ENCODE measurements at places on chromosomes 1 and 21. TPM values are rescaled to one million over a fixed set of nuclear protein-coding genes. Genes with fewer than 3 reads are reported as not detected.
A peak's percentile ranks its signal among the peaks of the same experiment; 100 is the strongest.

The KAZN gene
- 1.6 TPM for polyA plus RNA-seq

The MTMR11 gene
- 14.5 TPM for polyA plus RNA-seq

- no peak for DNase-seq
Measured at GRCh38 chr1:14956579-14957195, 196.9 kb upstream of the TMEM51 start.

- no peak for DNase-seq
Measured at GRCh38 chr1:19033515-19033839, 77.0 kb upstream of the IFFO2 start.

DNA sequence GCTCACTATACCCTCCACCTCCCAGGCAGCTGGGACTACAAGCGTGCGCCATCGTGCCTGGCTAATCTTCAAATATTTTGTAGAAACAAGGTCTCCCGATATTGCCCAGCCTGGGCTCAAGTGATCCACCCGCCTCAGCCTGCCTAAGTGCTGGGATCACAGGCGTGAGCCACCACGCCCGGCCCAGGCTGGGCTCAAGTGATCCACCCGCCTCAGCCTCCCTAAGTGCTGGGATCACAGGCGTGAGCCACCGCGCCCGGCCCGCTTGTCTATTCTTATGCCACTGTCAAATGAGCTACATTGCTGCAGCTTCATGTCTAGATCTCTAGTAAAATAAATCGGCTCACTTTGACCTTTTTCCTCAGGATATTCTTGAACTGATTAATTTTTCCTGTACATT lies 107.7 kb upstream of the COL6A1 start:
- no peak for DNase-seq

- DNase-seq: no peak
Measured at GRCh38 chr1:53521924-53522552, 62.8 kb downstream of the DMRTB1 start.

DNA sequence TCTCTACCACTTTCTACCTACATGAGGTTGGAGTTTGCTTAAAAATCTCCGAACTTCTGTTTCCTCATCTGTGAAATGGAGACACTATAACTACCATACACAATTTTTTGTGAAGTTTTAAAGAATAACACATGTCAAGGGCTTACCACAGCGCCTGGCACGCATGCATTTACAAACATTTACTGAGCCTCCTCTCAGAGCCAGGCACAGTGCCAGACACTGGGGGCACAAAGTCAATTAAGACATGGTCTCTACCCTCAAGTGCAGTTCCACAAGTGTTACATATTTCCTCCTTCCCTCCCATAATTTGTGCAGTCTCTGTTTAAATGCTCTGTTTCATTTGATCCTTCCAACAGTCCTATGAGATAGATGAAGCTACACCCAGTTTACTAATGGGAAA lies 356.4 kb upstream of the ESRRG start:
- DNase-seq: no peak

The LRRIQ3 gene
- 2.8 TPM for polyA plus RNA-seq

- peak; percentile 41 for DNase-seq
Measured at GRCh38 chr1:92736395-92736794, 48.5 kb downstream of the EVI5 start.

The CSMD2 gene
- not detected for polyA plus RNA-seq

- DNase-seq: peak; percentile 63
Measured at GRCh38 chr21:38351961-38352521, 95.2 kb downstream of the KCNJ15 start.

The FAM151A gene
- not detected for polyA plus RNA-seq

GRCh38 chr1:31483012-31483946 lies 70.3 kb downstream of the SERINC2 start:
- DNase-seq: no peak

The USH2A gene
- polyA plus RNA-seq: not detected

DNA sequence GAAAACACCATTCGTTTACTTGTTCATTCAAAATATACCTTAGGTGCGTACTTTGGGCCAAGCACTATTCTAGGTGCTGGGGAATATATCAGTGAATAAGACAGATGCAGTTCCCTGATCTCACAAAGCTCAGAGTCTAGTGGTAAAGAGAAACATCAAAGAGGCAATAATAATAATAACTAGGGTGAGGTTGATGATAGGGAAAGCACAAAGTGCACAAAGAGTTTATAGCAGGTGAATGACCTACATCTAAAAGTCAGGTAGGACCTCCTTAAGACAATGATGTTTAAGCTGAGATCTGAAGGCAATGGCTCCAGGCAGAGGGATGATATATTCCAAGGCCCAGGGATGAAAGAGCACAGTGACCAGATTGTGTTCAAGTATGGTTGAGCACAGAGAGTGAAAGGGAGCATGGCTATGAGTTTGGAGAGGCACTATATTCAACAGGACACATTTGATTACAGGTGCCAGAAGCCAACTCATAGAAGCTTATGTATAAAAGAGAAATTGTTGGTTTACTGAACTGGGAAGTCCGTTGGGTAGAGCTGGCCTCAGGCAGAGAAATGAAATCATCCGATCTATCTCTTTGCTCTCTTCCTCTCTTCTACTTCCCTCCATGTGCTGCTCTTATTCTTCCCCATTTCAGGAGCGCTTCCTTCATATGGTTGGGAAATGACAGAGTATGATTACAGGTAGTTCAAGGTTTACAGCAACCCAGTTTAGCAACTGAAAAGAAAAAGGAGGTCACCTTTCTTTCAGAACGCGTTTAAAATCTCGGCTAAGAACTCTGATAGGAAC lies 23.0 kb upstream of the CCT8 start:
- no peak for DNase-seq

DNA sequence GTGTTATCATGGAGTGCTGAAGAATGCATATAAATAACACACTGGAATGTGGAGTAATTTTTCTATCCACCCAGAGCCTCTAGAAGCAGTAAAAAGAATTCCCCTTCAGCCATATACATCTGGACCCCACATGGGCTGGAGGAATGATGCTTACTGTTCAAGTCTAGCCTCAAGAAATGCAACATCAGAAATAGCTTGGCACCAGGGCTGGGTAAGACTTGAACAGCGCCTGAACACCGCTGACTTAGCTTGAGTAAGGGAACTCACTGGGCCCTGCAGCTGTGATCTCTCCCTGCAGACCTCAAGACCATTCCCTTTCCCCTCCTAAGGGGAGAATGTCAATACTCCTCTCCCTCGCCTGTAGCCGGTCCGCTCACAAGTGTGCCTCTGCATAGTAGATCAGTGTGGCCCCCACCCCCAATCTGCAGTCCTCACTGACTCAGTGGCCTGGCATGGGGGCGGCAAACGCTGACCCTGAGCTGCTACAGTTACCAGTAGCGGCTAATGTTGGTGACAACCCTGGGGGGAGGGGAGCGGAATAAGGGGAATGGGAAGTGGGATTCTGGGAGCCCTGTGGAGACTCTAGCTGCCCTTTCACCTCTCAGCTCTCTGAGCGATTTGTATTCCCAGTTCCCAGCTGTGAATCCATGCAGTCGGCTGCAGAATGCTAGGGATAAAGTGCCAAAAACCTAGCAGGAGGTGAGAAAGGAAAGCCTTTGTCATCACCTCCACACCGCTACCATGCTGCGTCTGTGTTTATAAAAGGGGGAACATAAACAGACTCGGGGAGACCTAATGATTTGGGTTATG lies 483.9 kb downstream of the DISC1 start:
- DNase-seq: no peak

- no peak for DNase-seq
Measured at GRCh38 chr21:40115775-40116174, 248.5 kb downstream of the PCP4 start.

GRCh38 chr1:20166051-20166450 lies 19.8 kb upstream of the UBXN10 start:
- no peak for DNase-seq

GRCh38 chr1:26794391-26794790 lies 6.6 kb downstream of the PIGV start:
- DNase-seq: no peak

GRCh38 chr1:17200246-17200645 lies 4.7 kb upstream of the PADI1 start:
- DNase-seq: no peak

The OLFML3 gene
- 6.6 TPM for polyA plus RNA-seq

GRCh38 chr1:230892018-230892491 lies 23.7 kb upstream of the C1orf198 start:
- DNase-seq: no peak

DNA sequence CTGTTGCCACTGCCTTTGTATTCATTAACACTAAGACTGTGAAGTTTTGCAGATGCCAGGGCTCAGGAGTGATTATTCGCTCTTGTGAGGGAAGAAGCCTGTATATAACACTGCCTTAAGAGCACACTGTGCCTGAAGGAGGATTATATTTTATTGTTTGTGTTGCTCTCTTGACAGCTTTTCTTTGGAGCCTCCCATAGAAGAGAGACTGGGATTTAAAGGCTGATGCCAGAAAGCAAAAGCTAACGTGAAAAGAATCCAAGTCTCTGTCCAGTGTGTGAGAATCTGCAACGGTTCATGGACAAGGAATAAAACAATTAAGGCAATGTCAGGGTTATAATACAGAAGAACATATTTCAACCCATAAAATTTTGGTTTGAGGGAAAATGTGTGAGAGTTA lies 316.8 kb downstream of the NFIA start:
- no peak for DNase-seq

The TNFRSF14 gene
- 0.31 TPM for polyA plus RNA-seq

DNA sequence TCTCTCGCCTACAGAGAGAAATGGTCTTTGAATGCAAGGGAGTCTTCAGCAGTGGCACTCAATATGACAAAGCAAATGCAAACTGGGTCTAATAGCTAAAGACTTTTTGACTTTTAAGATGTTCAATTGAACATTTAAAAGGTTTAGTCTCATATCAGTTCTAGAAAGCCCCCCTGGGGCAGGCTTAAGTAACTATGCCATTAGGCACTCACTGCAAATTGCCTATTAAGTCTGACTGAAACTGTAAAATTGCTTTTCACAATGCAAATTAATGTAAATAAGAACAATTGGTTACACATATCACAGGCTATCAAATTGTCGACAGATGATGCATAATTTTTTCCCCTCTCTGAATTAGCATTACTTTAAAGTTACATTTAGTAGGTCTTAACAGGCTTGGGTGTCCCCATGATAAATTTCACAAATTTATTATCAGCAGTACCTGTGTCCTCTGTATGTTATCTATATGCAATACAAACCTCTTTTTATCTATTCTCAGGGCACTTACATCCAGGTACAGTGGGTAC lies 329.1 kb downstream of the LRRIQ3 start:
- no peak for DNase-seq

- DNase-seq: peak; percentile 7
Measured at GRCh38 chr1:208461680-208462079, 217.5 kb upstream of the PLXNA2 start.

DNA sequence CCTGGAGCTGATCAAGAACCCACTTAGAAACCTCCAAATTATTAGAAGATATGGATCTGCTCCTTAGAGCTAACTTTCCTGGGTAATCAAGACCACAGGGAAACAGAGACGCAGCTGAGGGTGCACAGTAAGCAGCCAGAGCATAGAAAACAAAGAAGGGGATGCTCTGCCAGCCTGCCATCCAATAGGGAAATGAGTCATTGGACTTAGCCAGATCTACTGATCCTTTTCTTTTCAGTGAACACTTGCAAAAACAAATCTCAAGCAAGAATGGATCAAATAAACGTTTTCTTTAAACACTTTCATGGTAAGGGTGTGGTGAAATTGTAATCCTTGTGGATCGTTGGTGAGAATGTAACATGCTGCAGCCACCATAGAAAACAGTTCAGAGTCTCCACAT lies 474.0 kb downstream of the LTN1 start:
- no peak for DNase-seq

- DNase-seq: no peak
Measured at GRCh38 chr21:30234643-30235042, 18.7 kb upstream of the CLDN8 start.

The LCK gene
- not detected for polyA plus RNA-seq

DNA sequence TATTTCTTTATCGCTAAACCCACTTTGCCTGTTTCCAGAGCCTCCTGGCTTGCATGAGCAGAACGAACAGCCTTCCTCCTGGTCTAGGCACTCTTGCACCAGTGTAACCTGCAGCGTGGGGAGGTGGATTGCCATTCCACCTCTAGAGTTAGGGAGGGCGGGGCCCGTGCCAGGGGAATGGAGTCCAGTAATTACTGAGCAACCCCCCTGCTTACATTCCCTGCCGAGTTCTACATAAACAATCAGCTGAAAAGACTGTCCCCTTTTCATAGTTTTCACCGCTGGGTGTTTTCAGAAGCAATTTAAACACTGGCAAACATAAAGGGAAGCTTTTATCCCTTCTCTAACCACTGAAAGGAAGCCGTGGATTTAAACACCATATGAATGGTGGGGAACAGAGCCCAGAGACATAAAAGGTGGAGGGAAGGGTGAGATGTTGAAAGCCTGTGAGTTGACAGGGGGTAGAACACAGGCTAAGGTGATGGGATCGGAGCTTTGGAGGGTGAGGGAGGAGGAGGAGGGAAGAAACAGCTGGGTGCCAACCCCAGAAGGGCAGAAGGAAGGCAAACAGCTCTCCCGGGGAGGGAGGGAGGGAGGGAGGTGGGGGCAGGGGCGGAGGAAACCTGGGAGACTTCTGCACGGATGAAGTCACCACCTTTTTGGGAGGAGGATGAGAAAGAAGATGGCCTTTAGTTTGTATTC lies 68.0 kb upstream of the WDR26 start:
- no peak for DNase-seq

- DNase-seq: no peak
Measured at GRCh38 chr1:100028765-100029164, 59.0 kb downstream of the SLC35A3 start.

DNA sequence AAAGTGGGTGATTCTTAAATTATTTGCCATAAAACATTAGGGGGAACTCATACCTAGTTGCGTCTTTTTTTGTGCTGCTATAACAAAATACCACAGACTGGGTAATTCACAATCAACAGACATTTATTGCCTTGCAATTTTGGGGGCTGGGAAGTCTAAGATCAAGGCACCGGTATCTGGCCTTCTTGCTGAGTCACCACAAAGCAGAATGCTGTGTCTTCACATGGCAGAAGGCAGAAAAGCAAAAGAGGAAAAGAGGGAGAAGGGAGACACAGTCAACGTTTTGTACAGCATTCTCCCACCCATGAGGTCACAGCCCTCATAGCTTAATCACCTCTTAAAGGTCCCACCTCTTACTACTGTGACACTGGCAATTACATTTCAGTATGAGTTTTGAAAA lies 291.0 kb downstream of the CHRM3 start:
- DNase-seq: no peak

DNA sequence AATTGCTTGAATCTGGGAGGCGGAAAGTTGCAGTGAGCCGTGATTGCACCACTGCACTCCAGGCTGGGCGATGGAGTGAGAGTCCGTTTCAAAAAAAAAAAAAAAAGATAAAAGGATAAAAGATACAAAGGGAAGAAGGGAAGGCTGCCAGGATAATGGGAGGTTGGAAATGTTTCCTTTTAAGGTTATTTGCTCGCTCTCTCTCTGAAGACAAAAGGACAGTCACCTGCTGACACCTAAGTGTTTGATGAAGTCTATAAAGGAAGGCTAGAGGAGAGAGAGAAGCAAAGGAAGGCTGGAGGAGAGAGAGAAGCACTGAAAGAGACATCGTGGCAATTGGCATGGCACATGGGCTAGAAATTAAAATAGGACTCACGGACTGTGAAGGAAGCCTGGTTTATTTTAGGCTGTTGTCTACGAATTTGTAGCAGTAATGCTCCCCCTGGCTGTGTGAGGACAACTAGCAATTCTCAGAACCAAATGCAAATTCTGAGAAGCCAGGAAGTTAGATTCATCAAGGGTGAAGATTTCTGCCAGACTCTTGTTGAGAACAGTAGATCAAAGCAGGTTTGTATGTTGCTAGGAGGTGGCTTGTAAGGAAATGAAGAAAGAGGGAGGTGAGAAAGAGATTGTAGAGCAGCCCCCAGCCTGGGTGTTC lies 154.2 kb downstream of the ZP4 start:
- DNase-seq: no peak

Measured in A549 (cell line).